ENCODE measurements at places on chromosomes 11 and 22.

GRCh38 chr22:17190702-17191101 is 28.5 kb downstream of the ADA2 start:
- DNase-seq = no peak

DNA sequence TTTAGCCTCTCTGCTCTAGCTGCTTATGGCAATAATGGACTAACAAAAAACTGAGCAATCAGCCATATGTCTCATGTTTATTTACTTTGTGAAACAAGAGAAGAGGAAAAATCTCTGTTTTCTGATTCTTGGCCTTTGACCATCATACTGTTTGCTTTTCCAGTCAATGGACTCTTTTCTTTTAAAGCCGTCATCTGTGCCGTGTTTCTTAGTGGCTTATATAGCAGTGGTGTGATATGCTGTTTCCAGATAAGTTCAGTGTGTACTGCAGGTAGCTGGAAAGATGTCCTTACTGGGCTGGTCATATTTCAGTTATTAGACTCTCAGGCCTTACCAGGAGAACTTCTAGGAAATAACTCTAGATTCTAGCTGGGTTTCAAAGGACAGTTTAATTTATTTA is 33.6 kb upstream of the TECTA start:
- DNase-seq = no peak

DNA sequence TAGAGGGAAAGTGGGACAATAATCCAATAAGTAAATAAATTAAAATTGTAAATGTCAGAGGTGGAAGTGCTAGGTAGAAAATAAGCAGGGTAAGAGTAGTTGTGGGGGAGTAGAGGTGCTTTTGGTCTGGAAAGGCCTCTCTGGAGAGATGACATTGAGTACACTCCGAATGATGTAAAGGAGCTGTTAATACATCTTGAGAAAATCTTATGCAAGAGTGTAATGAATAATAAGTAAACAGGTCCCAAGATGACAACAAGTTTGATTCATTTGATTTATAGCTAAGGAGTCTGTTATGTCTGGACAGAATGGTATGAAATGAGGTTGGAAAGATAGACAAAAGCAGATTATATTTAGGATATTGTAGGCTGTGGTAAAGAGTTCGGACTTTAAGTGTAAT is 87.5 kb downstream of the TMEM135 start:
- no peak for DNase-seq

DNA sequence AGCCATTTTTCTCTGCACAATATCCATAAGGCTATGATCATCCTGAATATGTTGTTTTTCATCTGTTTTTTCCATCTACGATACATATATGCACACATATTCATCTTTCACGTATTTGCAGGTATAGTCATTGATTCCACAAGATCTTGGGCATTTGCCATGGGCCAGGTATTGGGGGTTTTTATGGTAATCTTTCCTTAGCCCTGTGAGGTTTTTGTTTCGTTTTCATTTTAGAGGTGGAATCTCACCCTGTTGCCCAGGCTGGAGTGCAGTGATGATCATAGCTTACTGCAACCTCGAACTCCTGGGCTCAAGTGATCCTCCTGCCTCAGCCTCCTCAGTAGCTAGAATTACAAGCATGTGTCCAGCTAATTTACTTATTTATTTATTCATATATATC is 20.0 kb downstream of the CD6 start:
- DNase-seq = no peak

DNA sequence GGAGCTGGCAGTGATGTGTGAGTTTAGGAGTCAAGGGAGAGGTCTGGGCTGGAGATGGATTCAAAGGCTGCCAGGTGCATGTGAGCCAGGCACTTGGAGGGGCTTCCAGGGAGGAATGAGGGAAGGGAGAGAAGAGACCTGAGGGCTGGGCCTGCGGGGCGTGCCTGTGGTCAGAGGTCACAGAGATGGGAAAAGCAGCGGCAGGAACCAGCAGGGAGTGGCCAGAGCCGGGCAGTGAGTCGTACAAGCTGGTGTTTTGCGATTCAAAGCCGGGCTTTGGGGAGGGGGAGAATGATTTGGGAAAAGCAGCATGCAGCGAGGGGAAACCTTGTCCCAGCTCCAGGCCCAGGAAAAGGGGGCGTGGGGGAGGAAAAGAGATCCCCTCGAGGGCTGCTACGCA is 96.9 kb upstream of the RTL6 start:
- no peak for DNase-seq

DNA sequence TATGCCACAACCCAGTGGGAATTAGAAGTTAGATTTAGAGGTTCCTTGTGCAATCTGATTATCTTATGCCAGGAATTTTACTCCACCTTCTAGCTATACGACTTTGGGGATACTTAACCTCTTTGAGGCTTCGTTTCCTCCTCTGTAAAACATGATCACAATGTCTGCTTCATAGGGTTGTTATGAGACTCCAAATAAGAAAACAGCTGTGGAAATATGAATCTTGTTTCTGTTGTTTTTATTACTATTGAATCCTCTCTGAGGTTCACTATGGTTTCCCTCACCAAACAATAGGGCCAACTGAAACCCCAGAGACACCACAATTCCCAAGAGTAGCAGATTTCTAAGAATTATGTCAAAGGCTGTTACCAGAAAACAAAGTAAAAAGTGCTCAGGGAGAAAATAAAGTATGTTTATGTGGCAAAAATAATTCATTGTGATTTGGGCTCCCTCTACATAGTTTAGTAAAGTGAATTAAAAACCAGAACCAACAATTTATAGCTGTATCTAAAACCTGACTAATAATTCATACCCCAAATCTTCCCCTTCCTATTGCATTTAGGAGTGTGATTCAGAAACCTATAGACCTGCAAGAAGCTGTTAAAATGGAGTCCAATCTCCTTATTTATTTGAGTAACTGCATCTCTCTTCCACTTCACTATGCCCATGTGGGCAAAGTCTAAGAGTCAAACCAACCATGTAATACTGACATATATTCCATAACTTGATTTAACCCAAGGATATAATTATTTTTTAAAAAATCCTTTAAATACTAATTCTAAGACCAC is 38.4 kb downstream of the AMBRA1 start:
- DNase-seq = no peak

DNA sequence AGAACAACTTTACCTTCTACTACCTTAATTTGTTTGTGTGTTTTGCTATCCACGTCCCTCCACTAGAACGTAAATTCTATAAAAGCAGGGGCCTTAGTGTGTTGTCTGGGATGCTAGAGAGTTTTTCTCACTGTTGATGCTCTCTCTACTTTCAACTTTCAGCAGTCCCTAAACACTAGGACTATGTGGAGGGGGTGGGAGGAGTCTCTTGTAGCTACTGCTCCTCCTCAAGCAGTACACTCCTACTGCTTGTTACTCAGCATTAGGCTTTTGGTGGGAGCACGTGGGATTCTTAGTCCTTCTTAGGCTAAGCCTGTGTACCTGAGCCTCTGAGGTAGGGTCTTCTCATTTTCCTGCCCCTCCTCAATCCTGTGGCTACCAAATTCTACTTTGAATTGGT is 56.3 kb downstream of the ARHGAP20 start:
- DNase-seq = no peak

GRCh38 chr11:87265132-87265531 is 227.4 kb downstream of the TMEM135 start:
- no peak for DNase-seq

DNA sequence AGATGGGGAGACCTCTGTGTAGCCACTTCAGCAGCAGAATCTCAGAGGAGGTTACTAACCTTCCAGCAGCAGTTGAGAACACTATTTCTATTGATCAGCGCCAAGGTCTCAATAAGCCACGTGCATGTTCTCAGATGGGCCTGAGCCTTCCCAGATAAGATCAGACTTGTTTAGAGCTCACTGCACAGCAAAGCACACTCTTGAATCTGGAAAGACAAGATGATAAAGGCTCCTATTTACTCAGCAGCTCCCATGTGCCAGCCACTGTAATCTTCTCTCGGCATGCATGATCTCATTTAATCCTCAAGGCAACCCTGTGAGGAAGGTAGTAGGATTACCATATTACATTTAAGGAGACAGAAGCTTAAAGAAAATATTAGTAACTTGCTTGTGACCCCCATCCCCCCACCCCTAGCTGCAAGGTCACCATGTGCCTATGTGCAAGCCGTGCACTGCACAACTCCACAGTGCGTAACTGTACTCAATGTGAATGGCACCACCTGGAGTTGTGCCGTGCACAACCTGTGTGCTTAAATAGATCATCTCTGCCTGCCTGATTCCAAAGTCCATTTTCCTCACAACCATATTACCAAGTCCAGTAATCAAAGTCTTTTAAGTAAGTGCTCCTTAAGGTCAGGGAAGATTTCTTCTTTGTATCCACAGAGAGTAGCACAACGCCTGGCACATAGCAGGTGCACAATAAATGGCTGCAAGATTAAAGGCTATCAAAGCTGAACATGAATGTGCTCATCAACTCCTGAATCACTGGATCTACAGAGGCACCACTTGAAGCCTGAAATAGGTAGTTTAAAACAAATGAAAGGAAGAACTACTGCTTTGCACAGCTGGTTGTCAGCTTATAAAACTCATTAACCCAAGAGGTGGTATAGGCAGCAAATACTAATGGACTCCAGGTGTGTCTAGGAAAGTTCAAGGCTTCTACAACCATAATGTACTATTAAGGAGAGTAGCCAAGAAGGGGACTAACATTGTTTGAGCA is 293.8 kb downstream of the BUD13 start:
- no peak for DNase-seq

GRCh38 chr11:102097186-102097585 is 13.1 kb upstream of the YAP1 start:
- DNase-seq = no peak

DNA sequence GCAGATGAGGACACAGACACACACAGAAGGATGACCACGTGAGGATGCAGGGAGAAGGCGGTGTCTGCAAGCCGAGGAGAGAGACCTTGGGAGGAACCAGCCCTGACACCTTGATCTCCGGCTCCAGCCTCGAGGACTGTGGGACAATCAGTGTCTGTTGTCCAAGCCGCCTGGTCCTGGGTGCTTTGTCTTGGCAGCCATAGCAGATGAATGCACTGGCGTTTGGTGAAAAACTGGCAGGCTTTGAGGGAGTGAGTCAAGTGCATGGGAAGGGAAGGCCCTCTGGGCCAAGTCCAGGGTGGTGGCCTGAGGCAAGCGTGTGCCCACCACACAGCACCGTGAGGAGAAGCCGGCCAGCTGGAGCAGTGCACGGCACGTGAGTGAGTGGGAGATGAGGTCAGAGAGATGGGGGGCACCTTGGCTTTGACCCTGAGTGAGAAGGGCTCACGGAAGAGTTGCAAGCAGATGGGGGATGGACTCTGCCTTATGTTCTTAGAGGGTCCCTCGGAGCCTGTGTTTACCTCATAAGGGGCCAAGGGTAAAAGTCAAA is 12.4 kb upstream of the BRSK2 start:
- DNase-seq = no peak

DNA sequence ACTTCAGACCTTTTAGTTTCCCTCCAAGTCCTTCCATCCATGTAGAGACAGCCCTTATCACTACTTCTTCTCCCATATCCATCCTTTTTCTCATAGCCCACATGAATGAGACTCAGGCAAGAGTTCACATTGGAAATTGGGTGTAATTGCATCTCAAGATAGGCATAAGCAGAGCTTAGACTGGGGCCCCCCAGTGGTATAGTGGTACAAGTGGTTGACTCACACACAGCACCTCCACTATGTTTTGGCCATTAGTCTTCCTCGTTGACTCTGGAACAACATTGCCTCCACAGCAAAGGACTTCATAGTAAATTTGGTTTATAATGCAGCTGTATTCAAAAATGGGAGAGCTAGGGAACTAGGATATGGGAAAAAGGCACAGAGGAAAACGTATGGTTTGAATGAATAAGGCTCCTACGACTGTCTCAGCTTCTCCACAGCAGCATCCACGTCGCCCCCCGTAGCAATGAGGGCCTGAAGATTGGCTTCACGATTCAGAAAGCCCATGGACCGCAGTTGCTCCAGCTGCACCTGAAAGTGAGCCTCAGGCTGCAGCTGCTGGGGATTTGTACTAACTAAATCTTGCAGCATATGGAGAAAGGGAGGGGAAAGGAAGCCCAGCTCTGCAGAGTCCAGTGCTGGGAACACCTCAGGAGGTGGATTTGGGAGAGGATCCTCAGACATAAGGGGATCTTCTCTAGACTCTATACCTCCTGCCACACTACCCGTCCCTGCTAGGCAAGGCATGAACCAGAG is 2.4 kb downstream of the UBQLN3 start:
- no peak for DNase-seq

GRCh38 chr22:44261164-44261860 is 51.4 kb downstream of the SHISAL1 start:
- DNase-seq = no peak

GRCh38 chr22:31520051-31520450 is 23.7 kb downstream of the SFI1 start:
- no peak for DNase-seq

GRCh38 chr11:130526846-130527245 is 78.4 kb downstream of the ADAMTS15 start:
- no peak for DNase-seq

DNA sequence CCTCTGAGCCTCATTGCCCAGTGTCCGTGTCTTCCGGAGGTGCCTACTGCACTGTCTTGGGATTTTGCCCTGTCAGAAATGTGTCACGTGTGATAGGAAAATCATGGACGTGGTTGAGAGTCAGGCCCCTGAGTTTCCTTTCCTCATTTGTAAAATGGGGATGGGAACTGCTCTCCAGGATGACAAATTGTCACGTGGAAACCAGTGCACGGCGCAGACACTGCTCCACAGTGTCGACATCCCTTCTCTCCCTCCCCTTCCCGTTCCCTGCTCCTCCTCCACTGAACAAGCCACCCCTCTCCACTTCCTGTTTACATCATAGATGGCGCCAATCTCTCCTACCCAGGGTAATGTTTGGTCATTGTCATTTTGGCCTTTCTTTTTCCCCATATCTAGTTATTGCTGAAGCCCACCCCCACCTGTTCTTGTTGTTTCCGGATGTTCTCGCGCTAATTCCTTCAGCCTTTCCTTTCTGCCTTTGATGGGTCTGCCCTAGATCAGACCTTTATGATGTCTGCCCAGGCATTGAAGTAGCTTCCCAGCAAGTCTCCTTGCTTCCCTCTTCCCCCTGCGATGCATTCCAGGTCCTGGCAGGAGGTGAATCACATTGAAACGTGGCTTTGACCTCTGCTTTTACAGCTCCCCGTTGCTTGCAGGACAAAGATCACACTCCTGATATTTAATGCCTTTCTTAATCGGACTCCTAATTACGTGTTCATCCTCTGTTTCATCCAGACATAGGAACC is 91.8 kb downstream of the TBC1D22A start:
- DNase-seq = no peak

DNA sequence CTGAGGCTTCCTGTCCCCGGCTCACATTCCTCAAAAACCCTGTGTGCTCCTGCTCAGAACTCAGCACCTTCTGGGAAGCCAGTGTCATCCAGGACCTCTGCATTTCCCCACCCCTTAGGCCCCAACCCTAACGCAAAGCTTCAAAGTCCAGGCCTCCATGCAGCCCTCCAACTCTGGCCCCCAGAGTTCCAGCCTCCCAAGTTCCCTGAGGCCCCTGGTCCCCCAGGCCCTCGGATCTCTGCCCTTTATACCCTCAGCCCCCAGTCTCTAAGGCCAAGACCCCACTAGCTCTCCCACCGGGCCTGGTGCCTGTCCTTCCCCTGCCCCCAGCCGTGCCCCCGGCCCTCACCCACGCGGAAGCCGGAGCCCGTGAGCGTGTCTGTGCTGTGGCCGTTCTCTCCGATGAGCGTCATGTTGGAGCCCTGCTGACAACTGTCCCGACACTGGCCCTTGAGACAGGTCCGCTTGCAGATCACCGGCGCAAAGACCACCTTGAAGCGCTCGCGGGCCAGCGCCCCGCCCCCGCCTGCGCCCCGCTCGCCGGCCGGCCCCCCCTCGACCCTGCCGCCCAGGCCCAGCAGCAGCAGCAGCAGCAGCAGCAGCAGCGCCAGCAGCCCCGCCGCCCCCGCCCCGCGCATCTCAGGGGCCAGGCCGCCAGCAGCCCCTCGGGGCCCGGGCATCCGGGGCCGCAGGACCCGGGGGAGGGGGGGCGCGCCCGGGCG is 718 bp downstream of the LTBP3 start:
- DNase-seq = no peak

GRCh38 chr22:44224166-44224565 is 43.4 kb downstream of the PARVG start:
- DNase-seq = no peak
